Upper lobe of right lung (tissue), 1 donor: ENCODE measurements at places on chromosomes 3 and 15.

GRCh38 chr15:22945071-22945470 is 35.1 kb downstream of the CYFIP1 start:
- DNase-seq: no peak

GRCh38 chr3:12879191-12879815 is 37.9 kb upstream of the RPL32 start:
- DNase-seq: no peak

GRCh38 chr3:197124713-197125112 is 95.1 kb upstream of the MELTF start:
- no peak for DNase-seq

- no peak for DNase-seq
Observed at GRCh38 chr15:51878446-51879386, 49.3 kb downstream of the TMOD3 start.

DNA sequence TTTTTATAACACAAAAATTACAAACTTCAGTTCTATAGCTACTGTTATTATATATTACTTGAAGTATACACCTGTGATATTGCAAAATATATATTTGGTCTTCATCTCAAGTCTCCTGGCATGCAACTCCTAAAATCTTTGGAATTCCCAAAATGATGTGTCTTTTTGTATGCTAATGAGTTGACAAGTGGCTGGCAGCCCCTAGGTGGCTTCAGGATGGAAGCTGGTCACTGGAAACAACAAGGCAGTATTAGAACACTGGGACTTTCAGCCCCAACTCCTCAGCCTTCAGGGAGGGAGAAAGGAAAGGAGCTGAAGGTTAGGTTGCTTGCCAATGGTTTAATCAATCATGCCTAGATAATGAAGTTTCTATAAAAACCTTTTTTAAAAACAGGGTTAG is 112.0 kb downstream of the SCAPER start:
- DNase-seq: no peak
